ENCODE measurements at places on chromosomes 6 and 20.

GRCh38 chr6:83257791-83258190, 64.6 kb downstream of the RWDD2A start:
- DNase-seq: no peak

- no peak for DNase-seq
These were observed 181.9 kb downstream of the TBC1D7 start for GRCh38 chr6:13146442-13146841.

DNA sequence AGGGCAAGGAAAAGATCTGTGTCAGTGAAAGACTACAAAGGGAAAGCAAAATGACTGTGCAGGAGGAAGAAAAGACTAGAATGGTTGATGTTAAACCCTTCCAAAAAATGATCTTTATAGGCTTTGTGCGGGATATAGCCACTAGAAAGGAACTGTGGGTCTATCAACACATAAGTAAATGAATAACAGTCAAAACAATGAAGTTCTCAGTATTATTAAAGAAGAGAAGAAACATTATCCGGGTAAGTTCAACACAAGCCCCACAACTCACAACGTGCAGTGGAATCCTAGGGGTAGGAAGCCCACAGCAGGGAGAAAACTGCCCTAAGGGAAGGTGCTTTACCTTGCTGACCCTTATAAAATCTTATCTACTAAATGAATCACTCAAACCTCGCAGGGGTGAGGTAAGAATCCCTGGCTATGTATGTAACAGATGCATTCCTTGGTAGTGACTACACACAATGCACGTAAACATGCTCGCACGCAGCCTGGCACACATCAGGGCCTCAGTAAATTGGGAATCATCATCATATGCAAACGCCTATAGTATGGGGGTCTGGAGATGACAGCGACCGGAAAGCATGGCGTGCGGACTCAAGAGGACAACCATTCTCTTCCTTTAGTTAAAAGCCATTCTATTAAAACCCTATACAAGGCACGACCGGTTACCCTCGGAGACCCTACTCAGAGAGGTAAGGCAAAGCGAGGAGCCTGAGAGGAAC, 11.3 kb downstream of the TFAP2A start:
- no peak for DNase-seq

GRCh38 chr20:44618318-44618731, 33.2 kb downstream of the ADA start:
- DNase-seq: peak; percentile 37

- no peak for DNase-seq
These were observed 42.5 kb downstream of the TRAM2 start for GRCh38 chr6:52534363-52534762.

GRCh38 chr20:32510601-32511357, 74.4 kb downstream of the NOL4L start:
- no peak for DNase-seq

GRCh38 chr20:61931476-61932198, 134.0 kb downstream of the TAF4 start:
- no peak for DNase-seq

DNA sequence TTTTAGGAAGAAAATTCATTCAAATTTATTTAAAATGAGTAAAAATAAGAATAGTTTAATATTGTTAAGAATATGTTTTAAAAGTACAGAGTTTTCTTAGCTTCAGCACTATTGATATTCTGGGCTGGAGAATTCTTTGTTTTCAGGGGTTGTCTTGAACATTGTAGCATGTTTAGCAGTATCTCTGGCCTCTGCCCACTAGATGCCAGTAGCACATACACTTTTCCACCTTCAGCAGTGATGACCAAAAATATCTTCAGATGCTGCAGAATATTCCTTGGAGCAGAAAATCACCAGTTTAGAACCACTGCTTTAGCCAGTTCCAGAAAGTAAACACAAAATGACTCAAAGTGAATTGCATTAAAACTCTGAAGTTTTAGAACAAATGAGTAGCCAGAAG, 19.4 kb upstream of the SDHAF4 start:
- DNase-seq: peak; percentile 27

- no peak for DNase-seq
These were observed 56.9 kb upstream of the PRND start for GRCh38 chr20:4664691-4665360.

DNA sequence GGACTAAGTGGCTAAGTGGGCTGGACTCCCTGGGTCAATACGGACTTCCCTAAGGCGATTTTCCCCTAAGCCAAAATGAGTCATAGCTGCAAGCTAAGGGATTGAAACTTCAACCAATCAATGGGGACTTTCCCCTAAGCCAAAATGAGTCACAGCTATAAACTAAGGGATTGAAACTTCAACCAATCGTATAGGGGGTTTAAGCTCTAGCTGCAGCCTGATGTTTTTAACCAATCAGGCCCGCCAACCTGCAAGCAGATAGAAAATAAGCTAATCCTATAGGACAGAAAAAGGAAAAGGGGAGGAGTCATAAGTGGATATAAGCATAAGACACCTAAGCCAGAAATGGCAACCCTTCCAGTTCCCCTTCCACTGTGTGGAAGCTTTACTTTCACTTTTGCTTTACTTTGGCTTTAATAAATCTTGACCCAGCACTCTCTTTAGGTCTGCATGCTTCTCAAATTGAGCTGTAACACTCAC, 655.0 kb upstream of the HS3ST5 start:
- DNase-seq: peak; percentile 27

GRCh38 chr20:21020659-21021471, 85.3 kb downstream of the LINC00237 start:
- DNase-seq: no peak

GRCh38 chr6:61809004-61809595, 476.9 kb downstream of the KHDRBS2 start:
- DNase-seq: no peak

DNA sequence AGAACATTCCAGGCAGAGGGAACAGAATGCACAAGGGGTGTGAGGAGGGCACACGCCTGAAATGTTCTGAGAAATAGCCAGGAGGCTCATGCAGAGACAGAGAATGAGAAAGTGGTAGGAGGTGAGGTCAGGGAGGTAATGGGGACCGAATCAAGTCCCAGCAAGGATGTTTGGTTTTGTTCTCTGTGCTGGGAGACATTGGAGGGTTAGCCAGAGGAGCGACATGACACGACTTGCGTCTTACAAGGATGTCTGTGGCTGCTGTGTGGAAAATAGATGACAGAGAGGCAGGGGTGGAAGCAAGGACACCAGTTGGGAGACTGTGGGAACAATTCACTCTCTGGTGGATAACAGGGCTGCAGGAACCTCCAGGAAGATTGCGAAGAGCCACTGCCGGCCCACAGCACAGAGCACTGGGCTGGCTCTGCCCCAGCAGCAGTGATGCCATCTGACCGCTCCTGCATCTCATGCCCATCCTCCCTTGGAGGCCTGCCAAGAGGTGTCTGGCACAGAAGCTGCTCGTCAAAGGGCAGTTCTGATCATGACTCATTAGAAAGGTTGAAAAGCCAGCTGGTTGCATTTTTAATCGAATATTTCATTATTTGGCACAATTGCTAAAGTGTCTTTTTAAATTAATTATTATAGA, 57.7 kb upstream of the CD83 start:
- no peak for DNase-seq

GRCh38 chr6:28336284-28337120, 554 bp upstream of the ZSCAN31 start:
- peak; percentile 52 for DNase-seq

DNA sequence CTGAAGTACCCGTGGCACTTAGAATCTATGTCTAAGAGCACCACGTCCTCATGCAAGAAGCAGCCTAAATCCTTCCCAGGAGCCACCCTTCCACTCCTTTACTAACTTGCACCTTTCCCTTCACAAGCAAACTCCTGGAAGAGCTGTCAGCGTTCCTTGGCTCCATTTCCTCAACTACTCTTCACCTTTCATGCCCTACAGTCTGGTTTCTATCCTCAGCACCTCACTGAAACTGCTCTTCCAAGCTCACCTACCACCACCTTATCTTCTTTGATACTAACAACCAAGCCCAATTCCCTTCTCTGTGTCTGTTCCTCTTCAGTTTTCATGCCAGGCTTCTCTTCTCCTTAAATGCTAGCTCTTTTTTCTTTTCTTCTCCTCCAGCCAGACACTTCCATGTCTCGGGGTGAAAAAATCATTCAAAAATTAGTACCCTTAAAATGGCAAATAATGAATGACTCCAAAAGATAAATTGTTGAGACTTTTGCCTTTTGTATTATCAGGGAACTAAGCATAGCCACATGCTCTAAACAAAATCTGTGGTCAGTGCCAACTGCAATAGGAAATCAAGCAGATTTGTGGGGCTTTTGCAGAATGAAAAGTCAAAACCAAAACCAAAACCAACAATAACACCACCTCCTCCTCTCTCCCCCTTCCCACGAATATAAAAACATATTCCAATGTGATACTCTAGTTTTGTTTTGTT, 149.6 kb upstream of the KCNK16 start:
- no peak for DNase-seq

GRCh38 chr6:113067612-113068275, 720.6 kb downstream of the RFPL4B start:
- no peak for DNase-seq

DNA sequence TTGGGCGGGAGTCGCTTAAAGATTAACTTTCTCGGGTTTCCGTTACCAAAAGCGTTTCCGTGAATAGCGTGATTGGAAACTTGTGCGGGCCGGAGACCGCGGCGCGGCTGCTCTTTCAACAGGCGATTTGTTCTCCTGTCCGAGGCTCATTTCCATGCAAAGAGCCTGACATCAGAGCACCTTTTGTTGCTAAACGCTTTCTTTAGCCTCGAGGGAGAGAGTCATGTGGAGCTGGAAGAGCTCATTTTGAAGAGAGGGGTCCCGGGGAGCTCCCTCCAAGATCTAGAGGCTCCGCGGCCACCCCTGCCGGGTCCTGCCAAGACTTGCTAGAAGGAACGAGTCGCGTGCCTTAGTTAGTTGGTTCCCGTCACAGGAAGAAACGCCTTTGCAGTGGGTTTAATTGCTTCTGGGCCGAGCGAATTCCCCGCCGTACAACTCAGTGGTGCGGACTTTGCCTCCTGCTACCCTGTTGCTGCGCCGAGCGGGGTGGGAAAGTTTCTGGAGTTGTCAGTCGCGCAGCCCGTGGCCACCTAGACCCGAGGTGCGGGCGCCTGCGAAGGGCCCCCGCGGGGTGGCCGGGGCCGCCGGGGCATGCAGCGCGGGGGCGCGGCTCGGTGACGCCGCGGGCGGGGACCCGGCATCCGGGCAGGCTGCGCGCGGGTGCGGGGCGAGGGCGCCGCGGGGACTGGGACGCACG, at the start of gene SASH1:
SASH1 (plus strand) TSS at position 489 of the 697 bp plus-strand sequence. CDS start 230 bp downstream, outside the sequence.
- DNase-seq: peak; percentile 8

DNA sequence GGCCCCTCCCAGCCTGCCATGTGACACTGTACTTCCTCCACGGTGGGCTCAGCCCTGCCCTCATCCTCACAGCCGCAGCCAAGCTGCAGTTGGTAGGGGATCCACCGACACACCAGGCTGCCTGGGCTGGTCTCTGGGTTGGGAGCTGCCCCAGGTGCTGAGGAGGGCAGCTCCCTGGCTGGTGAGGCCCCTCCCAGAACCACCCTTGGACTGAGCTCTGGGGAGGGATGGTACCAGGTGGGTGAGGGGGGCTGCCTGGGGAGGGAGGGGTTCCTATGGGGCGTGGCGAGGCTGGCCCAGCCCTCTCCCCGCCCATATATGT, 185 bp upstream of the TNFRSF6B start:
- peak; percentile 33 for DNase-seq
